Urinary bladder (tissue), 4 donors: ENCODE measurements at places on chromosomes 1 and 21. TPM values are rescaled to one million over a fixed set of nuclear protein-coding genes. Genes with fewer than 3 reads are reported as not detected.

- no peak for DNase-seq
Measured at GRCh38 chr1:198391393-198392020, 149.0 kb downstream of the ATP6V1G3 start.

- DNase-seq, result no peak
Measured at GRCh38 chr1:225225681-225226080, 202.2 kb downstream of the LBR start.

GRCh38 chr1:112743174-112744008 lies 28.3 kb upstream of the PPM1J start:
- DNase-seq, result no peak

OR10Z1 gene
- not detected for total RNA-seq

GRCh38 chr1:215794156-215794555 lies 227.1 kb downstream of the KCTD3 start:
- no peak for DNase-seq

TRIM45 gene
- total RNA-seq, result 7.8 TPM

DNA sequence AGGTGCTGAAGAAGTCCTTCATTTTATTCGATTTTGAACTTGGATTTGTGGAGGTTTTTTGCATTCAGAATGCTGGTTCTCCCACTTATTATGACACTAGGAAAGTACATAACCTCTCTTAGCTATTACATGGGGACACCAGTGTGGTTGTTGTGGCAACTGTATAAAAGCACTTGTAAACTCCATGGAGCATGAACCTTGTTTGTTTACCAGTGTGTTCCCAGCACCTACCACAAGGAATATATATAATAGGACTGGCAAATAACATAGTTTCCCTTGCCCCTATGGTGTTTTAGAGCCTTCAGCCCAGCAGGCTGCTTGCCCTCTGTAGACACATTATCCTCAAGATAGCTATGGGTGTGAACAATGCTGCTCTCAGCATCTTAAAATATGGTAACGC lies 43.1 kb downstream of the RASSF5 start:
- DNase-seq, result no peak

DNA sequence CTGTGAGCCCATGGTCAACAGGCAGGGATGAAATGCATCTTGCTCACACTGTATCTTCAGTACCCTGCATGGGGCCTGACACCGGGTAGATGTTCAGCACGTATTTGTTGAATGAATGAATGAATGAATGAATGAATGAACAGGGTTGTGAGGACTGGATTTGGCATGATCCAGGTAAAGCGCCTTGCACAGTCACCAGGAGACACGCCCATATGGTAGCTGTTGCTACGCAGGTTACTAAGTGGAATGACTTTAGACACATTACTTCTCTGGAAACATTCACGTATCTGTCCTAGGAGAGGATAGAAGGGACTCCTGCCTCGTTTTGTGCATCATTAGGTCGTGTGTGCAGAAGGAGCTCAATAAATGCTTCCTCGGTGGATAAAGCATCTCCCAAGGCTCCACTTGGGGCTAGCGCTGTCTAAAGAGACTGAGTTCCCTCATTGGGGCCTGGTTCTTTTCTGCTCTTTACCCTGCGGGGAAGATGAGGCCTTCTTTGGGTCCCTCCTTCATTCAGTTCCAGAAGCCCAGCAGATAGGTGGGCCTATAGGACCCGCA lies 54.2 kb downstream of the NDUFS5 start:
- DNase-seq, result no peak

GRCh38 chr1:223765036-223765718 lies 52.8 kb downstream of the CAPN2 start:
- no peak for DNase-seq

RNU1-4 gene
- total RNA-seq, result under 0.01 TPM

BARHL2 gene
- not detected for total RNA-seq

DNA sequence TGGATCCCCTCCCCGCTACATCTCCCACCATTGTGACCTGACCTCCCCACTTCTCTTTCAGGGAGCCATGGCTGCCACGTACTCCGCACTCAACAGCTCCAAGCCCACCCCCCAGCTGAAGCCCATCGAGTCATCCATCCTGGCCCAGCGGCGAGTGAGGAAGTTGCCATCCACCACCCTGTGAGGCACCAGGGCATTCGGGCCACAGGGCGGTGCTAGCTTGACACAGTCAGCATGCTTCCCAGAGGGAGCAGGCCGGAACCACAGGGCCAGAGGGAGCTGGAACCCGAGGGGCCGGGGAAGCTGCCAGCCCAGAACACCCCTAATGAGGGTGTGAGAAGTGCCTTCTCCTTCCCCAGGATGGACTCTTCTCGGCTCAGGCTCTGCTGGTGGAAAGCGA lies 44.5 kb downstream of the RPS6KA1 start:
- DNase-seq, result no peak

GSTM1 gene
- not detected for total RNA-seq

DNA sequence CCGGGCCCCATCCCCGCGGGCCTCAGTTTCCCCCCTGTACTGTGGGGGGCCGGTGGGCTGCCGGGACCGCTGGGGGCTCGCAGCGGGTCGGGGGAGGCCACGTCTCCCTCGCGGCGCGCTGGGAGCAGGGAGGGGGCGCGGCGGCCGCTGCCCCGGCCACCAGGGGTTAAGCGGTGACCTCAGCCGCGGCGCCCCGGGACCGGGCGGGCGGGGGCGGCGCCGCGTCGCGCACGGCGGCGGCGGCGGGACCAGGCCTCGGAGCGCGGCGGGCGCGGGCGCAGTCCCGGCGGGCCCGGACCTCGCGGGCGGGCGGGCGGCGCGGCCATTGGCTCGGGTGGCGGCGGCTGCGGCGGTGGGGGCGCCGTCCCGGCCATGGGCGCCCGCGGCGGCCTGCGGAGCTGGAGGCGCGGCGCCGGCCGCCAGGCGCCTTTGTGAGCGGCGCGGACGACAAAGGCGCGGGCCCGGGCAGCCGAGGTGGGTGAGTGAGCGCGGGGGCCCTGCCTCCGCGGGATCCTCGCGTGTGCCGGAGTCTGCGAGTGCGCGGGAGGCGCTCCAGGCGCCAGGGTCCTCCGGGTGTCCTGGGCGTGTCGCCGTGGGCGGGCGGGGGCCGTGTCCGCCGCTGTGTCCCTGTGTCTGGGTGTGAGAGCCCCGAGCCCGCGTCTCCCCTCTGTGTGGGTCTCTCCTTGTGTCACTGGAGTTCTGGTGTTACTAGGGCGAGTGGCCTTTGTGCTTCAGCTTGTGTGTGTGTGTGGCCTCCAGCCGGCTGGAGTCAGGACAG lies at the start of gene ARHGEF10L:
Gene ARHGEF10L (plus strand): TSS at position 222 of the 778 bp plus-strand sequence. CDS start 40,898 bp downstream, outside the sequence.
- DNase-seq, result no peak

TMEM69 gene
- 24.7 TPM for total RNA-seq

WDR64 gene
- not detected for total RNA-seq

VWA5B1 gene
- total RNA-seq, result 0.58 TPM

GRCh38 chr1:209926045-209926444 lies 12.0 kb upstream of the SYT14 start:
- no peak for DNase-seq

DNA sequence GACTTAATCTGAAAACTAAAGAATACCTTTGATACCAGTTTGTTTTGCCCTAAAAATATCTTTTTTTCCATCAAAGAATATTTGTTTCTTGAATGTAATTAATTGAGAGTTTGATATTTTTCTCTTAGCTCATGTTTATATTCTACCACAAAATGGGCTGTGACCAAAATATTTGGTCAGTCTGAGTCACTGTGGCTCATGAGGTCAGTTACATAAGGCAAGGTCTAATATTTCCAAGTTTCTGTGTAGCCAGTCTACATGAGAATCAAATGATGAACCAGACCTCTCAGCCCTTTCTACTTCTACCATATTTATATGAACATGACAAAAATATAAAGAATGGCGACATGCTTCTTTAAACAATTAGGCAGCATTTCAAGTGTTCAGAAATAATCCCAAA lies 83.0 kb upstream of the IVNS1ABP start:
- DNase-seq, result no peak

PFDN2 gene
- 9.8 TPM for total RNA-seq

GRCh38 chr21:35168735-35169134 lies 119.6 kb upstream of the RUNX1 start:
- no peak for DNase-seq

- DNase-seq, result no peak
Measured at GRCh38 chr1:25067518-25068251, 137.6 kb upstream of the RUNX3 start.

SPRR2A gene
- total RNA-seq, result not detected

DNA sequence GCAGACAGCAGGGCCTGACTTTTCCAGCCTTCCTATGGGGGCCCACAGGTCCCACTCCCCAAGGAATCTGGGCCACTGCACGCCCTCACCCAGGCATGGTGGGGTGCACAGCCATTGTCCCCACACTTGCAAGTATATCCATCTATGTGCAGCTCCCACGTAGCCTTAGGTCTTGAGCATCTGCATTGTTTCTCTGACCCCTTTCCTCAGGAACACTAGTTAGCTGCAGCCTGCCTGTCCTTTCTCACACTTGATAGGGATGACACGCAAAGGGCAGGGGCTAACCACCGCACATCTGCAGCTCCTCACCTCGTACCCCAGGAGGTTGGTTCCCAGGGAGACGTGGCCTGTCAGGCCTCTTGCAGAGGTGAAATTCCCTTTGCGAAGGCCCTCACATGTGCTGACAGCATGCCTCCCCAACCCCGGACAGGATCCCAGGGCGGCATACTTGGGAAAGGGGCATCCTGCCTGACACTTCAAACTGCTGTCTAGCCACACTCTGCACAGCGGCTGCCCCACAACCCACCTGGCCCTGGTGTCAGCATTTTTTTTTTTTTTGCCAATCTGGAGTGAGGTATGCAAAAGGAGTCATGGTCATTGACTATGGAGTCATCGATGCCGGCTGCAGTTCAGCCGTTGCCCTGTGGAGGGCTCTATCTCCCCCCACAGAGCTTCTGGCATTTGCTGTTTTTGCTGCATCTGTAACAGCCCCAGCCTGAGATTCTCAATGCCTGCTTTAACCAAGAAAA lies 5.0 kb downstream of the JMJD4 start:
- DNase-seq, result no peak

DNA sequence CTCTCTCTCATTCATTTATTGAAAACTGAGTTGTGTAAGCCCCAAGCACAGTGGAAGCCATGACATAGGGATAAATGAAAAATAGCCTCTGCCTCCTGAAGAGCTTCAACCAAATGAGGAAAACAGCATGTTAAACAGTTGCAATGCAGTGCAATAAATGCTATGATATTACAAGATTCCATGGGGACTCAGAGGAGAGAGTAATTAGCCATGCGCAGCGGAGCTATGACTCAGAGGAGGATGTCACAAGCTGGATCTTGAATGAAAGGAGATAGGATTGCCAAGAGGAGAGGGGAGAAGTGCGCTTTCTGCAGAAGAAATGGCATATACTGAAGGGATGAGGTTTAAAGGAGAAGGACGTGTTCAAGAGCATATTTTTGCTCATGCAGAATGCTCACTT lies 231.3 kb upstream of the PLXNA2 start:
- no peak for DNase-seq

RPE65 gene
- total RNA-seq, result 9.9 TPM

DNA sequence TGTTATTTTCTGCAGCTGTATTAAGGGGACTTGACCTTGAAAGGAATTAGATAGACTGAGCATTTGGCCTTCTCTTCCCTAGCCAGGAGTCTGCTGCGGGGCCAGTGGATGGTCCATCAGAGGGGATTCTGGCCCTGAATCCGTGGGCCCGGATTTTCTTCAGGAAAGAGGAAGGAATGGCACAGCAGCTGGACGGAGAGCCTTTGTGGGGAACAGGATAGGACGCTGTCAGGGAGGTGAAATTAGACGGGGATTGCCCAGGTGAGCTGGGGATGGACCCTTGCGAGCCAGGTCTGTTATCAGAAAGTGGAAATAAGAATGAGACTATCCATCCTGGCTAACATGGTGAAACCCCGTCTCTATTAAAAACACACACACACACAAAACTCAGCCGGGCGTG lies 1.7 kb upstream of the C2CD2 start:
- DNase-seq, result no peak

- DNase-seq, result no peak
Measured at GRCh38 chr1:32220746-32221580, 1.2 kb downstream of the TMEM234 start.

DNA sequence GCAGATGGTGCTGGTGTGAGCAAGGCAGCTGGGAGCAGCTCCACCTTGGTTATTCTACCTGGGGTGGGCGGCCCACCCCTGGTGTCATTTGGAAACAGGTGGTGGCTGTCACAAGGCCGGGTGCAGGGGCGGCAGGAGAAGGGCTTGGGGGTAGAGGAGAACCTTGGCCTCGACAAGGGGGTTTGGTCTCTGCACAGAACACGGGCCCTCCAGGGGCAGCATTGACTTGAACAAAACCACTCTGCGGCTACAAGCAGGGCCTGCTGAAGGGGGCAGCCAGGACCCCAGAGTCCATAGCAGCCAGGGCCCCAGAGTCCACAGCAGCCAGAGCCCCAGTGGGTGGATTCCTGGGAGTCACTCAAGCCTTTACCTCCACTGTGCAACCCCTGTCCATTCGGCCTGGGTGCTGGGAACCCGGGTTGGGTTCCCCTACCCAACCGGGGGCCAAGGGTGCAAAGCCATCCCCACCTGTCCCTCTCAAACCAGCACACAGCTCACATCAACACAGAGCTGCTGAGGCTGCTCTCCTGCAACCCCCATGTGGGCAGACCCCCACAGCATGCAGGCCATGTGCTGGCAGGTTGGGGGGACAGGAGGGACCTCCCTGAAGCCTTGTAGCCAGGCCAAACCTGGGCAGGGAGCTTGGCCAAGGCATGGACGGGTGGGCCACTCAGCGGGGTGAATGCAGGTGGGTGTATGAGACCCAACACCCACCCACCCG lies 7.7 kb downstream of the TRIM11 start:
- no peak for DNase-seq

FCRL1 gene
- total RNA-seq, result 0.63 TPM

ADSS2 gene
- total RNA-seq, result 58.8 TPM

DNA sequence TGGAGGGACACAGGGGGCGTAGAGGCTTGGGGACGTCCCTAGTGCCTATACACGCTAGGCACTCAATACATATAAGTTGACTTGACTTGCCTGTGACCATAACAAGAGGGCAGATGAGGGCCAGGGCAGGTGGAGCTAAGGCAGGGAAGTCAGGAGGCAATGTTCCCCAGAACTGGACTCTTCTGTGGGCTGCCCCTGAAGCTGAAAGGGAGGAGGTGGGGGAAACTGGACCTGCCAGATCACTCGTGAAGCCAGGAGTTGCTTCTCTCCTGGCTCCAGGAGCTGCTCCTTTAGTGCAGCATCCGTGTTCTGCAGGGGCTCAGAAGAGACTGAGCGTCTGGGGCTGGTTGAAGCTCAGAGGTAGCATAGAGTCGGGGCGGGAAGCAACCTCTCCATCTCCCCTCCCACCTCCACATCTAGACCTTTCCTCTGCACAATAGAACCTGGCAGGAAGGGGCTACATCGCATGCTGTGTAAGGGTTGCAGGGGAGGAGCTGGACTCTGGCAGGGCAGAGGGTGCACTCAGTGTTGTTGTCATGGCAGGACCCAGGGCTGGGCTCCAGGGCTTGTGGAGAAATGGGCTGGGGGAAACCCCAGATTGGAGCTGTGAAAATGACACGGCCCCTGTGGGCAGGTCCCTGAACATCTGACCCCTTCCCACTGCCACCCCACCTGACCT lies 2.9 kb upstream of the SEMA4A start:
- DNase-seq, result no peak

- DNase-seq, result no peak
Measured at GRCh38 chr1:88897070-88897730, 5.8 kb upstream of the GTF2B start.
